ENCODE measurements at places on chromosomes 7 and 10.
A peak's percentile ranks its signal among the peaks of the same experiment; 100 is the strongest.

GRCh38 chr10:83352588-83352987, 786.7 kb upstream of the GHITM start:
- no peak for DNase-seq

DNA sequence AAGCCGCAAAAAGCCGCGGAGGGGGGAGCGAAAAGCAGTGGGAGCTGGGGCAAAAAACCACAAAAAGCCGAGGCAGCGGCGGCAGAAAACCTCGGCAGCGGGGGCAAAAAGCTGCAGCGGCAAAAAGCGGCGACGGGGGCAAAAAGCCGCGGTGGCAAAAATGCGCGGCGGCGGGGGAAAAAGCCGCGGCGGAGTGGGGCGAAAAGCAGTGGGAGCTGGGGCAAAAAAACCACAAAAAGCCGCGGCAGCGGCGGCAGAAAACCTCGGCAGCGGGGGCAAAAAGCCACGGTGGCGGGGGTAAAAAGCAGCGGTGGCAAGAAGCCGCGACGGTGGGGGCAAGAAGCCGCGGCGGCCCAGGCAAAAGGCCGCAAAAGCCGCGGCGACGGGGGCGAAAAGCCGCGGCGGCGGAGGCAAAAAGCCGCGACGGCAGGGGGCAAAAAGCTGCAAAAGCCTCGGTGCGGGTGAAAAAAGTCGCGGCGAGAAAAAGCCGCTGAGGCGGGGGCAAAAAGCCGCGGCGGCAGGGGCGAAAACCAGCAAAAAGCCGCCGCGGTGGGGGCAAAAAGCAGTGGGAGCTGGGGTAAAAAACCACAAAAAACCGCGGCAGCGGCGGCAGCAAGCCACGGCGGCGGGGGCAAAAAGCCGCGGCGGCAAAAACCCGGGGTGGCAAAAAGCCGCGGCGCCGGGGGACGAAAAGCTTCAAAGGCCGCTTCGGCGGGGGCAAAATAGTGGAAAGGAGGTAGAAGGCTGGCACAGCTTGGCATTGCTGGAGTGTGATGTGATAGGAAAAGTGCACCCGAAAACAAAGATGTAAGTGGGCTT, 135.9 kb downstream of the ZNF92 start:
- DNase-seq, result peak; percentile 18

DNA sequence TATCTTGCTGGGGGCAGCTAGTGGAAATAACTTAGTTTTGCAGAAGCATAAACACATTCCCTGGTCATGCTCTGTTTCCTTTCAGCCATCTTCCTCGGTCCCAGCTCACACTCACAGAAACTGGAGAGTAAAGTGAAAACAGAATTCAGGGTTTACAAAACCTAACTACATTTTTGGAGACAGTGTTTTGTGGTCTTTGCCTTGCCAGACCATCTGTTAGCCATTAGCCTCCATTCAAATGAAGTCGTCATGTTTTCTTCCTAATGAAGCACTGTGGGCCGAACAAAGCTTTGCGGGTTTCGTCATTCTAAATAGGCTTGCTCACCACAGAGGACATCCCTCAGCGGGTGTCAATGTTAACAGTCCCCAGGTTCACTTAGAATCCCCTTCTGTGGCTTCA, 214.6 kb upstream of the TMEM72 start:
- no peak for DNase-seq

GRCh38 chr10:60305380-60305892, 84.2 kb downstream of the ANK3 start:
- no peak for DNase-seq

DNA sequence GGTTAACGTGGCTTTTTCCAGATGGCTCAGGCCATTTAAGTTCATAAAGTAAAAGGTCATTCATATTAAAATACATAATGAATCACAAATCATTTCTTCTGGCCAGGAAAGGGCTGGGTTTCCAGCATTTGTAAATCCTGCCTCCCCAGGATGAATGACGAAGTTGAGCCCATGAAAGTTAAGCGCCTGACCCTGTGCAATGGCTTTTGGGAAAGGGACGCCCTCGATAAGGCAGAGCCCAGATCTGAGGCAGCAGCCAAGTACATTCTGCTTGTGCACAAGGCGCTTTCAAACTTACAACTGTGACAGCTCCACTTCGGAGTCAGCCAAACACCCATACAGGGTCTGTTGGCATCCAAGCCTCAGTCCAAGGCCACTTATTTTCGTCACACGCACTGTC, 2.8 kb downstream of the GIMAP6 start:
- no peak for DNase-seq

GRCh38 chr7:121037957-121038716, 49.6 kb downstream of the CPED1 start:
- DNase-seq, result no peak

GRCh38 chr10:12042409-12042796, 206 bp downstream of the UPF2 start:
- DNase-seq, result peak; percentile 40

- DNase-seq, result no peak
Measured at GRCh38 chr10:23413629-23414089, 25.2 kb upstream of the OTUD1 start.

DNA sequence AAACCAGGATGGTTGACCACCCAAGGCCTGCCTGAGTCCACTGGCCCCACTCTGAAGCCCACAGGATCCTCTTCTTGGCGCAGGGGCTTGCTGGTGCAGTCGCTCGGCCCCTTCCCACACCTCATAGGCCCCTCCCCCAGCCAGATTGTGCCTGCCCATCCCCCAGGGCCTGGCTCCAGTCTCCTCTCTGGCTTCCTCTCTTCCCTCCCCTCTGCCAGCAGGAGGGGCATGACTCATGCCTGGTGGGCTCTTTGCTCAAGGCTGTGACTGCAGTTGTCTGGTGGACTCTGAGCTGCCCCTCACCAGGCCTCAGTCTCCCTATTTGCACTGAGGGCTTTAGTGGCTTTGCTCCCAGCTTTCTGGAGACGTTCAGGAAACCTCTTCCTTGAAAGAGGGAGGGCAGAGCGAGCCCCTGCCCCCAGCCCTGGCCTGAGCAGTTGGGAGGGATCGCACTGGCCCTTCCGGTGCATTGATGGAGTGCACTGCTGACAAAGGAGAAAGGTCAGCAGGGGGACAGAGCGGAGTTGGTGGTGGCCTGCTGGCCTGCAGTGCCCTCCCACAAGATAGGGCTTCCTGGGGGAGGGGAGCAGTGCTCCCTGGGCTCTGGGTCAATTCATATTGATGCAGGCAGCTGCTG, 60.7 kb downstream of the ZMIZ1 start:
- peak; percentile 75 for DNase-seq

DNA sequence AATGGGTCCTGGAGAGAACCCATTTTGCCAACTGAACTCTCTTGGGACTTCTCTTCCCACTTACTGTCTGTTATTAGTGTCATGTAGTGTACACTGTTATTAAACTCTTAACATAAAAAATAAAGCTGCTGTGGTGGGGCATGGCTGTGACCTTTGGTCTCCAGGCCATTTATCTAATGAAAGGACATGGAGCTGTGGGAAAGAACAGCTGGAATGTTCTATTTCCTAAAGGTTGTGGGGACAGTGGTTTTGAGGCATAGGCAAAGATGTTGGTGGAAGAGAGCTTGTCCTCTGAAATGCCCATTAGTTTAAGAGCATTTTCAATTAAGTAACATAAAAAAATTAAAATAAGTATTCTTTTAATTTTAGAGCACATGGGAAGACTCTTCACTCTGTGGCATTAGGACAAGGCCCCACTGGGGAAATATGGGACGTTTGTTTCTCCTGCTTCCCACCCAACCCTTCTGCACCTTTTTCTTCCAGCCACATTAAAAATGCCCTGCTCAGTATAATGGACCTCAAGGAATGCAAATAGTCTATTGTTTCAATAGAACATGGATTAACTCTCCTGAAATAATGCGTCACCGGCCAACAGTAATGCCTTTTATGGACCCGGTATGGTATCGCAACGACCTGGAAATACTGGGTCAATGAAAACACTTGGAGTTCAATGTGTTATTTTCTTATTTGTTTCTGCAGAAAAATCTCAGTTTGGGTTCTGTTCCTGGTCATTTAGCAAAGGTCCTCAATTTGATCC, 149.6 kb downstream of the BUB3 start:
- DNase-seq, result no peak

DNA sequence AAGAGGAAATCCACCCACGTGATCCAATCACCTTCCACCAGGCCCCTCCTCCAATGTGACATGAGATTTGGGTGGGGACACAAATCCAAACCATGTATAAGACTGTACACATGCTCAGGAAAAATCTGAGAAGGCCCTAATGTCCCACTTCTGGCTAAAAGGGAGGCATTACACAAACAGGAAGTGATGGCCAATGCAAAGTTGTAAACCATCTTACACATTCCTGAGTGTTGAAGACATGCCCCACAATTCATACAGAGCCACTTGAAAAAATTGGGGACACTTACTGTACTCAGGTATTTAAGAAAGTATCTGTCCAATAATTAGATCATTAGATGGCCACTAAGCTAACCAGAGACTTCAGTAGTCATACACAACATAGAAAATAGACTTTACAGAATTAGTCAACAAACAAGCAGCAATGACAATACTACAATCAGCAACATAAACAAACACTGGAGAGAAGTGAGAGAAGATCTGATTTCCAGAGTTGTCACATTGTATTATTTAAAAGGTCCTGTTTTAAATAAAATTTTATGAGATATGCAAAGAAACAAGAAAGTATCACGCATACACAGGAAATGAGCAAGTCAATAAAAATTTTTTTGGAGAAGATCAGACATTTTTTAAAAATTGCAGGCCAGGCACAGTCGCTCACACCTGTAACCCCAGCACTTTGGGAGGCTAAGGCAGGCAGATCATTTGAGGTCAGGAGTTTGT, 143.3 kb downstream of the DGKI start:
- no peak for DNase-seq

- no peak for DNase-seq
Measured at GRCh38 chr7:133613250-133613790, 360.4 kb downstream of the EXOC4 start.

DNA sequence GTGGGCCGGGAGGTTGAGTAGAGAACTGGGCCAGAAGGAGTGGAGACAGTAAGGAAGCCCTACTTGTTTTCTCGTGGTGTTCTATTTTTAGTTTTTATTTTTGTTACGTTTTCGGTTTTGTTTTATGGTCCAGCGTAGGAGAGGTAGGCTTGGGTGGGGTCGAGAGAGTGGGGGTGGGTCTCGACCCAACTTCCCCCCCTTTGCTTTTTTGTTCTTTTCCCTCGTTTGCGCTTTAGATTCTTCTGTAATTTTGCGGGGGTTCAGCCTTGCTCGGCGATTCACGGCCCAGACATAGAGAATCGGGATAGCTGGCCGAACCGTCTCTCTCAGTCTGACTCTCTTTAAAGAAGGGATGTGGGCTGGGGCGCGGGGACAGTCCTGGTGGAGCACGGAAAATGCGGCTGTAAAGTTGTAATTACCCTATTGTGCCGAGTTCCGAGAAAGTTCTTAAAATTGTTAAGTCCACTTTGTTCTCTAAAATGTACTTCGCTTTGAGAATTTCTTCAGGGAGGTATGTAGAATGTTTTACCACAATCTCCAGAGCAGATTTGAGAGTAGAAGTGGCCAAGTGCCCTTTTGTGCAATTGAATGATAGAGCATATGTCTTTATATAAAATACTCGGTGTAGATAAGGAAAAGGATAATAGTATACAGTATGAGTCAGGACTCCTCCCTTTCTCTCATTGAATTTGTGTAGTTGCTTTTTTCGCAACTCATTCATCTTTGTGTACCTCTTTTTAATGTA, 816 bp downstream of the DMTF1 start:
- peak; percentile 44 for DNase-seq

GRCh38 chr10:22391600-22391999, 46.3 kb downstream of the SPAG6 start:
- DNase-seq, result no peak

- DNase-seq, result no peak
Measured at GRCh38 chr10:61835946-61836887, 65.3 kb upstream of the ARID5B start.

- DNase-seq, result no peak
Measured at GRCh38 chr10:131616040-131616439, 284.8 kb upstream of the PPP2R2D start.

DNA sequence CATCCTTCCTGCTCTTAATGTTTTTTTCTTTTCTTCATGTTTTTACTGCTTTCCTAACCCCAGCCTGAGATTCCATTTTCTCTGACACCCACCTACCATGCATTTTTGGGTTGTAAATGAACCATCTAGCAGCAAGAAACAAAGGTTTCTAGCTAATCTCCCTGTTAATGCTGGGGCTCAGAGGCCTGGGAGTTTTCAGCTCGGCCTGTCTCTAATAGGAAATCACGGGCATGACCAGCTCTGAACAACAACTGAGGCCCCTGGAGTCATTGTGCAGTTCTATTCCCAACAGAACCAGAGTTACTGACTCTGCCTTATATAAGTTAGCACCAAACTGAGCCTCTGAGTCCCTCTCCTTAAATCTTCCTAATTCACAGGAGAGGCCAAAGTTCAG, 134.8 kb downstream of the CFAP58 start:
- DNase-seq, result no peak

GRCh38 chr10:21895932-21896331, 107.6 kb downstream of the DNAJC1 start:
- DNase-seq, result no peak

DNA sequence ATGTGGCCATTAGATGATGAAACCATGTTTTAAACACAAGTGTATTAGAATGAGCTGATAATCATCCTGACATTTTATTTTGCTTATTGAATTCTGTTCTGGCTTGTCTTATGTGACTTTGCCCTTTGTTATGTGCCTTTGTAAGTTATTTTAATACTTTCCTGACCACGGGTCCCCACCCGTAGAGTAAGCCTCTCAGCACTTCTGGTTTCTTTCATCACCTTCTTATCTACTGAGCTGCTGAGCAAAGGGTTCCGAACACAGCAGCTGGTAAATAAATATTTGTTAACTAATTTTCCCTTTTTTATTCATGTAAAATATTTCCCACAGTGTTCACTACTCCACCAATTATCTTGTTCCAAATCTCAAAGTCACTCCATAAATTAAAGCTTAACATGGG, 1115.3 kb downstream of the SORCS3 start:
- no peak for DNase-seq

GRCh38 chr7:38317515-38317914, 44.1 kb upstream of the TARP start:
- DNase-seq, result no peak

GRCh38 chr10:45239642-45240041, 75.8 kb downstream of the OR13A1 start:
- peak; percentile 46 for DNase-seq

GRCh38 chr10:95626500-95626899, 30.0 kb downstream of the ALDH18A1 start:
- DNase-seq, result no peak

DNA sequence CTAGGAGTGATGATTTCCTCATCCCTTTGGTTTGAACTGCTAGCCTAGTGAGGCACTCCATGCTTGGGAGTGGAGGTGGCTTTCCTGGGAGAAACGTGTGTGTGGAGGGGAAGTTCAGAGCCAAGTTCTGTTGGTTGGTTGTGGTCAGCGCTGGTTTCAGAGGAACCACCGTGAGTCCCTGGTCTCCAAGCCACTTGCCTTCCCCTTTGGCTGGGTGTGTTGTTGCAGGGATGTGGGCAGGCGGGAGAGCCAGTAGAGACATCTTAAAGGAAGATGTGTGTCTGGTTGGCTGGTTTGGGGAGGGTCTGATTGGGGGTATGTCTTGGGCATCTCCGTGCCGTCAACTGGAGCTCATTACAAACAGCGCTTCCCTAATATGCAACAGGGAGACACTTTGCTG, 130.8 kb upstream of the TCF7L2 start:
- DNase-seq, result no peak

GRCh38 chr10:21145751-21146435, 248.8 kb upstream of the NEBL start:
- no peak for DNase-seq

- DNase-seq, result no peak
Measured at GRCh38 chr7:40715053-40715430, 580.2 kb downstream of the SUGCT start.

All from urothelium cell line (cell line).